Activated CD8-positive, alpha-beta T cell treated with anti-CD3 and anti-CD28 coated beads for 36 hours (primary cell): ENCODE measurements at places on chromosomes 3 and 15.

DNA sequence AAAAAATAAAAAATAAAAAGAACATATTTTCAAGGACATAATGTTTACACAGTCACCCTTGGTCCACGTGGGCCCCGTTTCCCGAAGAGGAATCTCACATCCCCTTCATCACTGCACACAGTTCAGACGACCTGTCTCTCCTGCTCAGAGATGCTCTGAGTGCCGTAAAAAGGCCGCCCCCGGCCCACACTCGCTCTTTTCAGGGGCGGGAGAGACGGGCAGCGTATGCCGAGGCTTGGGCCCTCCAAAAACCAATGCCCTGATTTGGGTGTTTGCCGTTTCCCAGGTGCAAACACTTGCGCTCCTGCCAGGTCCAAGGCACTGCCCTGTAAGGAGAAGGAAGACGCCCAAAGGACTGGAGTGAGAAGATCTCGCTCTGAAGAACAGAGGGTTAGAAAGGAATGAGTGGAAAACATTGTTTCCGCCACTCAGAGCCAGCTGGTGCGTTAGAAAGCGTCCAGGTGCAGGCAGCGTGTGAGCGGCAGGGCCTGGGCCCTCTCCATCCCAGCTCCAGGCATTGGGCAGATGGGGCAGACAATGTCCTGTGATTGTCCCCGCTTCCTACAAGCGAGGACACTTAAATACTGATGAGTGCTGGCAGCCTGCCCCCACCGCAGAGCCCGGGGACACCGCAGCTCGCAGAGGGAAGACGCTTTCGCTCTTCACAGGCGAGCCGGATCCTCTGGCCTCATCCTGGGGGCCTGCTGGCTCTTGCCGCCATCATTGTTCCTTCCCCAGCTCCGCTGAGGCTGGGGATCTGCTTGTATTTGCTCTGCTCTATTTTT is 53.2 kb downstream of the NIPA2 start:
- no peak for DNase-seq

- DNase-seq = peak; percentile 38
These were observed 17.8 kb downstream of the GCSAM start for GRCh38 chr3:112115161-112115739.

DNA sequence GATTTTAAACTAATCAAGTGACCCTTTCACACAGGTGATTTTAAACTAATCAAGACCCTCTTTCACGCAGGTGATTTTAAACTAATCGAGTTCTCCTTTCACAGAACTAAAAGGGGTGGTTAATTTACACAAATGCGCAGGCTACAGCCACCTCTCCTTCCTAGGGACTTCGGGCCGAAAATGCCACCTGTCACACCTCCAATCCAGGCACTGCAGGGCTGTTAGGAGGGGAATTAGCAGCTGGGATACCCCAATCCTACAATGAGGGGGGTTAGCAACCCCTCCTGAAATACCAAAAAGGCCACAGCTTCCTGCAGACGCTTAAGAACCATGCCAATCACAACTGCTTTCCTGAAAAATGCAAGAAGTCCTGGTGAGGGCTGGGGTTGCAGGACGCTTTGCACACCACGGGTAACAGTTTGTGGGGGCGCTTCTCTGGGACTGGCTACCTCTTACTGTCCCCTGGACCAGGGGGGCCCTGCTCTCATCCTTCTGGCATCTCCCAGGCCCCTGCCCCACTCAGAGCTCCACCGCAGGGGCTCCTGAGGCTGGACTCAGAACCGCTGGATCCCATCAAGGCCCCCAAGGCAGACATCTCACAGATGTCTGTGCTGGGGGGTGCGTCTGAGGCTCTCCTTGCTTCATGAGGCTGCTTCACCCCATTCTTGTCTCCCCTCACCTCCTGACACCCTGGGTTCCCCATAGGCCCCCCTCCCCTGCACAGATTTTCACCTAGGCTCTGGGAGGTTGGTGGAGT is 145.9 kb downstream of the OR4M2 start:
- DNase-seq = no peak

- DNase-seq = no peak
These were observed 23.7 kb downstream of the PDE8A start for GRCh38 chr15:85005319-85005718.

- no peak for DNase-seq
These were observed 23.8 kb upstream of the POLG start for GRCh38 chr15:89358435-89358754.

DNA sequence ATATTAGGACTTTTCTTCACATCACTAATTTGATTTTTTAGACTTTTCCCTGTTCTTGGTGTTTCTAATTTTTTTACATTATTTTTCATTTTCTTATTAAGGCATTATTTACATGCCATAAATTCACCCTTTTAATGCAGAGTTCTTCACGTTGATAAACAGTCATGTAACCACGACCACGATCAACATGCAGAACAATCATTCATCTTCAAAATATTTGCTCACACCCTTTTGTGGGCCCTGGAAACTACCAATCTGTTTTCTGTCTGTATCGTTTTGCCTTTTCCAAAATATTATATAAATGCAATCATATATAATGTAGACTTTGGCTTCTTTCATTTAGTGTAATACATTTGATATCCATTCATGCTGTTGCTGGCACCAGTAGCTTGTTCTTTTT is 48.7 kb downstream of the ARRDC4 start:
- DNase-seq = no peak

DNA sequence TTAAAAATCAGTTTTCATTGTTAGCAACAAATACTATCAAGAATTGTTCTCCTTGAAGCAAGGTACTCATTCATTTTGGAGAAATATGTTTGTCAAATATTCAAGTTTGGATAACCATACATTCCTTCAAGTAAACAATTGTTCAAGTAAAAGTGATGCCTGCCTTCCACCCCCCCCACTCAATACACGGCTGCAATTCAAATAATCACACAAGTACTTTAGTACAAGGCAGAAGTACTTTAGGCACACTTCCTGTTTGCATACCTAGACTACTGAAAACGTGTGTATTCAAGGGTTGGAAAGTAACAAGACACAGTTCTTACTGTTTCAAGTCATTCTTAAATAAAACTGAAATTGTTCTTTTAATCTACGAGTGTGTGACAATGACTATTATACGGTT is 45.4 kb downstream of the TJP1 start:
- no peak for DNase-seq

DNA sequence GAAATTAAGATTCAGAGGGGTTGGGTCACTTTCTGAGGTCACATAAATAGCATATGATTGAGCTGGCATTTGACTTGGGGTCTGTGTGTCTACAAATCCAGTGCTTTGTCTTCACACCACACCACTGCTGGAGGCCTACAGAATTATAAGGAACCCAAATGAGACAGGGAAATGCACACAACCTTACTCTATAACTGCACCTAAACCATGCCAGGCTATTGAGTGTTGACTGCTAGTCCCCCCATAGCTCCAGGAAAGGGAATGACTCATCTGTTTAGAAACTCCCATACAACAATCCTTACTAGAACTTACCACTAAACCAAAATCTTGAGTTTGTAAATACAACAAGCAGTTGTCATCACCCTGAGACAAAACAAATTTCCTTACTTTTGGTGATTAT is 16.9 kb upstream of the TSC22D2 start:
- DNase-seq = no peak

DNA sequence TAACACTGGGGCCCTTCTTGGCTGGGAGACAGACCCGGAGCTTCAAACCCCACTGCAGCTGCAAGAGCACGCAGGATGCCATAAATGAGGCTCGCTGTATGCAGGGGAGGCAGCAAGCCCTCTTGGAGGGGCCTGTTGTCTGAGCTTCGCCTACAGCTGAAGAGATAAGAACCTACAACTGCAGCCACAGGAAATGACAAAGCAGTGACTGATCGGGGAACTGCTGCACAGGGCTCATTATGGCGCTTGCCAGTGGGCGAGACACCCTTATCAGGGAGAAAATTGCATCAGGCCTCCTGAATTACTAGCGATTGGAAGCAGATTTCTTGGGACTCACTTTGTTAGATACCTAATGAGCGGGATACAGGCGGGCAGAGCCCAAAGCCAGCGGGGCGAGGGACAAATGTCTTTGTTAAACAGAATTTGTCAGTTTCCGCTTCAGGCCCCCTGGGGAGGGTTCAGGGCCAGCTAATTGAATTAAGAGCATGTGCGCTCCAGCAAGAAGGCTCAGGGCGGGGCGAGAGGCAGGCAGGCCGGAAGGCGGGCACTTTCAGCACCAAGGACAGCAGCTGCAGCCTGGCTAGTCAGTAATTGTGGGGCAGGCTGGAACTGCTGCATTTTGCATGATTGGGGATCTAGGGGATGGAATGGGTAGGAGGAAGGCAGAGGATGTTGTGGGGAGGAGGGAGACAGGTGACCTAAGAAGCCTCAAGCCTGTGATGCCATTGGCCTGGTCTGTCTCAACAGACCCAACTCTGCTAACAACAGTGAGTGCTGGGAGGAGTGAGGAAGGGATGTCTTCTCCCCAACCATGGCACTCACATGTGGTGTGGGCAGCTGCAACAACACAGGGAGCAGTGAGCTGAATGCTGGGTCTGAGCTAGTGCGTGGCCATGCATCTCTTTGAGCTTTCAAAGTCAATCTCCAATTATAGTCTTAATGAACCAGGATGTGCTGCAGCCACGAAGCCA is 55.3 kb downstream of the CCDC33 start:
- DNase-seq = peak; percentile 93

GRCh38 chr3:179068779-179069530 is 2.7 kb downstream of the ZMAT3 start:
- peak; percentile 58 for DNase-seq

GRCh38 chr3:194145702-194146101 is 9.8 kb downstream of the HES1 start:
- no peak for DNase-seq
